PC-3 (cell line): ENCODE measurements at places on chromosomes 6 and 20. TPM values are rescaled to one million over a fixed set of nuclear protein-coding genes. Genes with fewer than 3 reads are reported as not detected.

Gene NOX3
- total RNA-seq, result not detected in 2 replicates

Gene RCAN2
- total RNA-seq, result not detected in 2 replicates

Gene TTLL9
- not detected in 2 replicates for total RNA-seq

Gene PLTP
- 56.6 and 61.5 TPM in 2 replicates for total RNA-seq

Gene ASIP
- not detected in 2 replicates for total RNA-seq

Gene MEP1A
- not detected in 2 replicates for total RNA-seq

Gene CEP57L1
- 19.8 and 26.4 TPM in 2 replicates for total RNA-seq

Gene DNPH1
- total RNA-seq, result 128 and 176 TPM in 2 replicates

Gene PAX1
- total RNA-seq, result not detected in 2 replicates

Gene CTCFL
- total RNA-seq, result not detected in 2 replicates

Gene ABRACL
- 35.8 and 37.6 TPM in 2 replicates for total RNA-seq

Gene OR2W1
- total RNA-seq, result not detected in 2 replicates

Gene EDN1
- total RNA-seq, result 21.9 and 25.6 TPM in 2 replicates

Gene HAO1
- total RNA-seq, result 0.33 TPM in 1 of 2 replicates, not detected in the other

Gene HLA-DRA
- not detected in 2 replicates for total RNA-seq

Gene PRDM13
- total RNA-seq, result not detected in 2 replicates

Gene GCNT2
- 15.5 and 18.3 TPM in 2 replicates for total RNA-seq

Gene CCN6
- total RNA-seq, result not detected in 2 replicates

Gene TRIM26
- 48.1 and 56.0 TPM in 2 replicates for total RNA-seq

Gene ZC2HC1B
- total RNA-seq, result not detected in 2 replicates

Gene ADGB
- total RNA-seq, result not detected in 2 replicates

Gene PPIL6
- 0.62 and 2.1 TPM in 2 replicates for total RNA-seq

Gene RAD21L1
- 0.11 and 0.58 TPM in 2 replicates for total RNA-seq

Gene CNR1
- not detected in 2 replicates for total RNA-seq

Gene CNKSR3
- total RNA-seq, result 1.6 and 3.2 TPM in 2 replicates

Gene PROKR2
- total RNA-seq, result not detected in 2 replicates

Gene SLC2A10
- 9.6 and 10.8 TPM in 2 replicates for total RNA-seq

Gene BMP6
- total RNA-seq, result 0.15 and 1.3 TPM in 2 replicates

Gene RIPOR3
- total RNA-seq, result 0.04 TPM in 1 of 2 replicates, not detected in the other

Gene TMEM244
- total RNA-seq, result not detected in 2 replicates

Gene ZSCAN16
- total RNA-seq, result 4.5 and 8.1 TPM in 2 replicates

Gene TRIM40
- total RNA-seq, result not detected in 2 replicates

Gene EPHA7
- 0.52 and 1.4 TPM in 2 replicates for total RNA-seq

Gene SLC35A1
- total RNA-seq, result 7.4 and 9.9 TPM in 2 replicates

Gene KIF25
- not detected in 2 replicates for total RNA-seq

Gene FKBP1C
- 0.75 and 1.9 TPM in 2 replicates for total RNA-seq

Gene ARMH2
- total RNA-seq, result not detected in 2 replicates
